Activated CD4-positive, alpha-beta T cell treated with anti-CD3 and anti-CD28 coated beads, Interleukin-2, amount 10 ng/mL, durations not matched to agents 7 days and 5 days (primary cell): ENCODE measurements at places on chromosomes 12 and 14. TPM values are rescaled to one million over a fixed set of nuclear protein-coding genes. Genes with fewer than 3 reads are reported as not detected.

TEAD4 gene
- 0.69 TPM for total RNA-seq

DNA sequence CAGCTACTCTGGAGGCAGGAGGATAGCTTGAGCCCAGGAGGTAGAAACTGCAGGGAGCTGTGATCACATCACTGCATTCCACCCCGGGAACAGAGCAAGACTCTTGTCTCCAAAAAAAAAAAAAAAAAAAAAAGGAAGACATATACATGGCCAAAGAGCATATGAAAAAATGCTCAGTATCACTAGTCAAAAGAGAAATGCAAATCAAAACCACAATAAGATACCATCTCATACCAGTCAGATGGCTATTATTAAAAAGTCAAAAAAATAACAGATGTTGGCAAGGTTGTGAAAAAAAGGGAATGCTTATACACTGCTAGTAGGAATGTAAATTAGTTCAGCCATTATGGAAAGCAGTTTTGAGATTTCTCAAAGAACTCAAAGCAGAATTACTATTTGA lies 174.8 kb upstream of the ATF7IP start:
- no peak for DNase-seq
- H3K27me3 ChIP-seq = peaks cover 4% of the 10 kb centered on the region

VIPAS39 gene
- total RNA-seq = 19.0 TPM

DNA sequence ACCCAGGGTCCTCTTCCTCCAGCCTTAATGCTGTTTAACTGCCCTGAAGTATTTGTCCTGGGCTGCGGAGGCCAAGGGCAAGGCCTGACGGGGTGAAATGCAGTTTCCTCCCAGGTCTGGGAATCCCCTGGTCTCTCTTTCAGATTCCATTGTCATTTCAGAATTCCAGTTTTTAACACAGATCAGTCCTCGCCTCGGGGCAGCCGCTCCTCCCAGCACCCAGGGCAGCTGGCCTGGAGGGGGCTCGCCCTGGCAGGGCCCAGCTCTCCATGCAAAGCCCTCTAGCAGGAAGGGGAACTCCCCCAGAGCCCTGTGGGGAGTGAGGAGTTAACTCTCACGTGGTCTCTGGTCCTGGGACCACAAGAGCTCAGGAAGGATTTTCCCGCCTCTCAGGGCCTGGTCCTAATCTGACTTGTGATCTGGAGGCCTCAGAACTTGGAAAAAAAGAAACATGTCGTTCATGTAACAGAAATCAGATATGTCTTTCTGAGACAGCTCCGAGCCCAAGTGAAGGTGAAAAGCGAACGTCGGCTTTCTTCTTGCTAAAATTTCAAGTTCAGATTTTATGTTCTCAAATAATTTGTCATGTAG lies 265.6 kb upstream of the SFSWAP start:
- peaks cover under 1% of the 10 kb centered on the region for H3K27me3 ChIP-seq
- no peak for DNase-seq
- no peaks in the 10 kb centered on the region for H3K36me3 ChIP-seq
- no peak overlapping the region for H3K4me3 ChIP-seq
- no peak overlapping the region for H3K27ac ChIP-seq

- no peak overlapping the region for H3K4me3 ChIP-seq
- peaks cover 3% of the 10 kb centered on the region for H3K27me3 ChIP-seq
- H3K4me1 ChIP-seq = no peaks in the 10 kb centered on the region
These were observed 31.9 kb upstream of the BICDL1 start for GRCh38 chr12:119957135-119957534.

DNA sequence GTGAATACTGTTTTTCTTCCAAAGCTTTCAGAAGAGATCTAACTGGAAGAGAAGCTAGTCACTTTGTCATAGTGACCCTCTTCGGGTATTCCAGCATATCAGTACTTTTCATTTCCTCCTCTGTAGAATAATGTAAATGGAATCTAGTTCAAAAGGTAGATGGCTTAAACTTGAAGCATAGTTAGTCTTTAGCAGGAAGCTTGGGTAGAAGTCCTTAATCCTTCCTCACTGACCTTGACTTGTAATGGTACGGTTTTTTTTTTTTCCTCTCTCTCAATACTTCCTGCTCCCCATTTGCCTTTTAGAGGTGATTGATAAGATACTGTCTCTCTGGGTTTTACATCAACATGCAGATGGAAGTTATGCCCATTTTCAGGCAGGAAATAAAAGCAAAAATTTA lies 1.7 kb downstream of the FBXO34 start:
- DNase-seq = no peak
- H3K4me3 ChIP-seq = peak overlapping the region; percentile 81
- H3K4me1 ChIP-seq = peaks cover 61% of the 10 kb centered on the region

PDZRN4 gene
- not detected for total RNA-seq

RNASE3 gene
- total RNA-seq = not detected
